Hepatocyte (in vitro differentiated cells): ENCODE measurements at places on chromosomes 4 and X.

DNA sequence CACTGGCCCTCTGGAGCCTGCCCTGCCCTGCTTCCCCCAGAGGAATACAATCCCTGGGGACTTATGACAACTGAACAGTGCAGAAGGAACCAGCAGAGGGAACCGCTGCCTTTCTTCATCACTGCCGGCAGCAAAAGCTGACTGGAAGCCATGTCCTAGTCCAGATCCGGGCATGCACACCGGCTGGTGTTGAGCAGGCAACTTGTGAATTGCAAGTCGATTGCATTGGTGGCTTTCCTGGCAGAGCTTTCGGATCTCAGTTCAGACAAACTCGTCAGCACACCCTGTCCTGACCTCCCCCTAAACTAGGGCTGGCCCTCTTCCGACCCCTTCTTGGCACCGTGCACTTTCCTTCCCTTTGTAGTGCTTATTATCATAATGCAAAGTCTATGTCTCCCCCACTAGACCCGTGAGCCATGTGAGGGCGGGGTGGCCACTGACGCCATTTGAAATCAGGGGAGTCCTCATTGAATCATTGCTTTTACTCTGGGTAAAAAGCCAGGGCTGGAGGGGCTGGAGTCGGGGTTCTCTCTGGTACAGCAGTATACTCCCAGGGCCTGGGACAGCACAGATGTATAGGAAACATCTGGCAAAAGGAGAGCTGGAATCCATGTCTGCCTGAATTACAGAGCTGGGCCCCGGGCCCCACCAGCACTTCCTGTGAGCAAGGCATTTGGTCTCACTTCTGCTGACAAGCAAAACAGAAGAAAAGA is 1.8 kb downstream of the ARHGAP4 start:
- no peak for DNase-seq

GRCh38 chrX:40952855-40953254 is 132.4 kb upstream of the USP9X start:
- no peak for DNase-seq

GRCh38 chrX:107632346-107632745 is 4.0 kb downstream of the PRPS1 start:
- no peak for DNase-seq

- peak; percentile 21 for DNase-seq
Observed at GRCh38 chr4:181897935-181898334, 345.3 kb upstream of the TENM3 start.

DNA sequence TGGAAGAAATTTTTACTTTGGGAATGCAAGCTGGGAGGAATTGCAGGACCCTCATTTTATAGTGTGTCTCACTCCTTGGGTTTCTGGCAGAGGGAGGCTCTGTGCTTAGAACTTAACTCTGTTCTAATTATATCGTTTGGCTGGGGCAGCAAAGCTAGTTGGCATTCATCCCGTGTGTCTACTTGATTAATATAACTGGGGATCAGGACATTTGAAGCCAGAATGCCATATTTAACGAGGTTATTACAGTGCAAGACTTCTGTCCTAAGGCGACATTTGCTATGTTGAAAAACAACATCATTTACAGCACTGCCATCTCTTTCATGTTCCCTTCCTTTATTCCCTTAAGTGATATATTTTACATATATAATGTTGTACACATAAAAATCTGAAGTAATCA is 179.1 kb upstream of the TBC1D9 start:
- peak; percentile 8 for DNase-seq

DNA sequence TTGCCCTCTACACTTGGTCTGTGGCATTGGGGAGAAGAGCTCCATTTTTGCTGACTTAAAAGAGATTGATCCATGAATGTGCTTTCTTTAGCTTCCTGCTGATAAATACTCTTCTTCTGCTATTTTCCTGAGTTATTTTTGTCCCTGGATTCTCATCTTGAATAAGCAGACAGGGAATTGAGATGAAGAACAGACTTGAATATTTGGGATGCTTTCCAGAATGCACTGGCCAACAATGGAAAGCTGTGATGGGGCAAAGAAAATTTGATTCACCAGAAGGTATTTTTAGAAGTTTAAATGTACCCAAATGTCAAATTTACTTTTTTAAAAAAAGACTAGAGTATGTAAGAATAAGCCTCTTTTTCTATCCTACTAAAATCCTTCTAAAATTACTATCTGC is 309.9 kb upstream of the PPP1R2C start:
- DNase-seq = no peak

DNA sequence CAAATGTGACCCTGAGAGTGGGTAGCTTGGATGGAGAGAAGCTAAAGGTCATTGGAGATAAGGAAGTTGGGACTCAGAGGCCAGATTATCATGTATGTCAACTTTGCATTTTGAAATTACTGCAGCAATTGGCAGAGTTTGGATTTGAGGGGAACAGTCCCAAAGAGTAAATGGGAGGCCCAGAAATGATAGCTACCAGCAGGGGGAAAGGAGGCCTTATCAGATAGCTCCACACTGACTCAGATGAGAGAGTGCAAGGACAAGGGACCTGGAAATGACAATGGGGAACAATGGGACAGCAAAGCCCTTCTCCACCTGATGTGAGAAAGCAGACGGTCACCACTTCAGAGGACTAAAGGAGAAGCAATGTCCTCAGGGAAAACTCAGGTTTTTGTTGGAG is 201.5 kb upstream of the JADE1 start:
- no peak for DNase-seq
